Stimulated activated CD8-positive, alpha-beta memory T cell treated with anti-CD3 and anti-CD28 coated beads, Interleukin-15, amount 100 ng/mL, for 4 hours (primary cell): ENCODE measurements at places on chromosomes 5 and 9.
A peak's percentile ranks its signal among the peaks of the same experiment; 100 is the strongest.

GRCh38 chr5:88118179-88118578 lies 150.5 kb downstream of the TMEM161B start:
- no peak for DNase-seq

- DNase-seq, result no peak
Measured at GRCh38 chr9:129283291-129283691, 105.2 kb upstream of the IER5L start.

- no peak for DNase-seq
Measured at GRCh38 chr5:33379757-33380156, 61.0 kb upstream of the TARS1 start.

GRCh38 chr9:4305065-4305985 lies 5.5 kb upstream of the GLIS3 start:
- no peak for DNase-seq

- DNase-seq, result no peak
Measured at GRCh38 chr5:180844432-180844831, 16.6 kb downstream of the ZFP62 start.

GRCh38 chr9:82923092-82923911 lies 139.6 kb downstream of the RASEF start:
- no peak for DNase-seq

- DNase-seq, result no peak
Measured at GRCh38 chr5:160390787-160391696, 8.8 kb downstream of the FAM200C start.

DNA sequence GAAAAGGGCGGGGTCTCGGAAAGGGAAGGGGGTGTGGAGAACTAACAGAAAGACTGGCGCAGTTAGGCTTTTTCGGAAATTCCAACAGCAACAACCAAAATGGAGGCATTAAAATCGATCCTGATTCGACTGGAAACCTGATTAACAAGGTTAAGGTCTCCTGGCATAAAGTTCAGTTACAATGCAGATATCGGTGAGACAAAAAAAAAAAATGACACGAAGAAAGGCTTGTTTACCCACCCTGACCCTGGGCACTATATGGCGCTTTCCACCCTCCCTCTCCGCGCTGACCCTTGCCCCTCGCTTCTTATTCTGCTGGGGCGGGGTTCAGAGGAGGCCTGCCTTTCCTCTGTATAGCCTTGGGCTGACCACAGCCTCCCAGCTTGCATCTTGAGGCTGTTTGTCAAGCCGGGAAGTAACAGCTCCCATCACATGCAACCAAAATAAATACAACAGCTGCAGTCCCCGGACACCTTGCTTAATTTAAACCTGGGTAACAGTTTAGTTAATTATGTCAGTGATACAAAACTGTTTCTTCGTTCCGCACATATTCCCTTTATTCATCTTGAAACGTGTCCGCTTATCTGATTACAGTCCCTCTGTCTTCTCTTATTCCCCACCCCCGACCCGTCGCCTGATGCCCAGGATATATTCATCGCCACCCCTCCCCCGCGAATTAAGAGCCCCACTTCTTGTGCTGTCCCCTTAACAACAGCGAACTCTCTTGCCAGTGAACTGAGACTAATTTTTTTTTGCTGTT lies 795 bp upstream of the PJA2 start:
- DNase-seq, result peak; percentile 10

- DNase-seq, result no peak
Measured at GRCh38 chr5:136143312-136143711, 10.7 kb downstream of the SMAD5 start.

DNA sequence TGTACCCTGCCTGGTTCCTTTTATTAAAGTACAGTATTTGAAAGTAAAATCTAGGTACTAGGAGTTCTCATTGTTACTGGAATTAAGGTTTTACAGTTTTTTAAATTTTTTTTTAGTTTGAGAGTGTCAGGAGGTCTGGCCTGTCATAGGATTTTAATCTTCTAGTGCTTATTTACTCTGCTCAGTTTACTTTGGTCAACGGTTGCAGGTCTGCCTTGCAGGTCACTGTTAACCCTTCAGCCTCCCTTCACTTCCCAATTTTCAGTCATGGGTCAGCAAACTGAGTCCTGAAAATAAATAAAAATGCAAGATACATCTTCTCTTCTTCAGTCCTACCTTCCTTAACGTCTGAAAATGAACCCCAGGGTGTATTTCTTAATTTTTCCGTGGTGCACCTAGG lies 18.8 kb upstream of the PTBP3 start:
- DNase-seq, result no peak

GRCh38 chr5:115333164-115333563 lies 36.7 kb upstream of the CCDC112 start:
- no peak for DNase-seq

DNA sequence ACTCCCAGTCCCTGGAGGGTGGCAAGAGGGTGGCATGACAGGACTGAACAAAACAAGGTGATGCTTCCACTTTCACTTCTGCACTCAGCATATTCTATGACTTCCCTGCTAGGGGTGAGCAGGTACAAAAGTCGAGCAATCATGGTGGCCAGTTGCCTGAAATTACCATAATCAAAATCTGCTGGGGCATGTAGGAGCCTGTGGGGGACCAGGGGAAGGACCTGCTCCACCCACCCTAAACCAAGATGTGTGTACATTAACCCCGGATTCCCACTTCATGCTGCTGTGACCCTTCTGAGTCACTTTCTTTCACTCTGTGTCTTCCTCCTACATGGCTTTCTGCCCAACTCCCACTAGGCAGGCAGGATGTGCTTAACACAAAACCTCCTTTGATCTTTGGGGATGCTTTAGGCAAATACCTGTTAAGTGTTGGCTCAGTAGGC lies 73.3 kb upstream of the PHF24 start:
- no peak for DNase-seq

- no peak for DNase-seq
Measured at GRCh38 chr5:150605546-150605945, 34.9 kb upstream of the SYNPO start.

- DNase-seq, result no peak
Measured at GRCh38 chr9:113246928-113247327, 25.6 kb downstream of the SLC31A1 start.

GRCh38 chr5:143101121-143101520 lies 302.4 kb downstream of the NR3C1 start:
- DNase-seq, result no peak

- no peak for DNase-seq
Measured at GRCh38 chr5:74945561-74946165, 79.5 kb upstream of the FAM169A start.

DNA sequence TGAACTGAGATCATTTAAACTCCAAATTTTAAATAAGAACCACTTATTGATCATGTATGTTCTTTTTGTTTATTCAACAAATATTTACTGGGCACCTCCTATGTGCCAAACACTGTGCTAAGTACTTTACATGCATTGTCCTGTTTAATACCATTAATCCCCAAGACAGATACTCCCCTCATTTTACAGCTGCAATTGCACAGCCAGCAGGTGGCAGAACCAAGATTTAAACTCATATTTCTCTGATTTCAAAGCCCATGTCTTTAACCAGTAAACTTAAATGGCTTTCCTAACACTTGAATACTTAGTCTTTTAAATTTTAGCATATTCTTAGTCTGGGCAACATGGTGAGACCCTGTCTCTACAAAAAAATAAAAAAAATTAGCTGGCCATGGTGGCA lies 43.4 kb upstream of the KIAA1958 start:
- DNase-seq, result no peak

DNA sequence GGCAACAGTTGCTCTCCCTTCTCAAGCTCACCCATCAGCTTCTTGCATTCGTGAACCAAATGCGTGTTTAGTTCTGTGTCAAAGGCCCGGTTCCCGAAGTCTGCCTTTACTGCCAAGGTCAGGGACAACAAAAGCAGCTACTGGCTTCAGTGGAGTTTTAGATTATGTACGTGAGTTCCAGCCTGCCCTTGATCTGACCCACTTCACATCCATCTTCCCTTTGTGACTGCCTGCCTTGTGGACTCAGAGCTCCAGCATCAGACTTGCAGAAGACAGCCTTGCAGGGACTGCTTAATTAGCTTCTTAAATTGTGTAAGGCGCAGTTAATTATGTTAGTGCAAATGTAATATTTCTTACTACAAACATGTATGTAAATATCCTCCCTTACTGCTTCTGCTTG lies 774.7 kb upstream of the EDIL3 start:
- DNase-seq, result no peak

DNA sequence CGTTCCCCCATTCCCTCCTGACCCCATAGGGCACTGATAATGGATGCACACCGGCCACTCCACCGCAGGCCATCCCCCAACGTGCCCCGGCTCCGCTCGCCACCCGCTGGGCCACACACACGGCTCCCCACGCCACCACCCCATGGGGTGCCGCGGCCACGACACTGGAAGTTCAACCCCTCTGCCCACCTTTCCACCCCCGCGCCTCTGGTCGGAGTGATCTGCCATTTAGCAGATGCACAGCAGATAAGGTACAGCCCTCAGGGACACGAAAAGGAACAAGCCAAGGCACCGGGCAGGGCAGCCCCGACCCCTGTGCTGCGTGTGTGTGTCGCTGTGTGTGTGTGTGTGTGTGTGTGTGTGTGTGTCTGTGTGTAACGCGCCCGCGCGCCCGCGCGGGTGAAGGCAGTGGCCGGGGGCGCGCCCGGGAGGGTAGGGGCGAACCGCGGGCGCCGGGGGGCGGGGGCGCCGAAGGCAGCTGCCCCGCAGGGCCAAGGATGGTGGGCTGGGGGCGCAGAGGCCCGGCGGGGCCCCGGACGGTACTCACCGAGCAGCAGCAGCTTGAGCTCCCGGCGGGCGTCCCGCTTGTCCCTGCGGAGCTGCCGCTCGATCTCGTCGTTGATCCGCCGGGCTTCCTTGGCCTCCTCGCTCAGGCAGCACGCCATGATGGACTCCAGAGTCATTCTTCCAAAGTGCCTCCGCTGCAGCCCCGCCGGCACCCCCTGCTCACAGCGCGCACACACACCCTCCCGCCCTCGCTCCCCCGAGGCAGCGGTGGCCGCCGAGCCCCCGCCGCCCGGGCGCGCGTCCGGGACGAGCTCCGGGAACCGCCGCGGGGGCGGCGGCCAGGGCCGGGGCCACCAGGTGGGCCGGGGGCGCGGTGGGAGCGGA lies 813 bp downstream of the GNAQ start:
- DNase-seq, result peak; percentile 28

DNA sequence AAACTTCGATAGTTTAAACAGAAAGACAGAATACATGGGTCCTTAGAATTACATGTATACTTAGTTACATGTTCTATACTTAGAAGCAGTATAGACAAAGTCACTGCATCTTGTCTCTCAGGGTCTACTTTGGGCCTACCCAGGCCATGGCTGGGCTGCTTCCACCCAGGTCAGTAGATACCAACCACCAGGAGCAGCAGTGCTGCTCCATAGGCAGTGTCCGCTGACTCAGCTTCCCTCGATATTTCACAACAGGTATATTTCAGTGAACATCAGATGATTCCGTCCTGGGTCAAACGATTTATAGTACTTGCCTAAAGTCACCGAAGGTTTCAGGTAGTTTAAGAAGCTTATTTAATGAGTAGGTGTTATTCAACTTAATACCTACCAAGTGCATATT lies 18.0 kb downstream of the IARS1 start:
- no peak for DNase-seq

DNA sequence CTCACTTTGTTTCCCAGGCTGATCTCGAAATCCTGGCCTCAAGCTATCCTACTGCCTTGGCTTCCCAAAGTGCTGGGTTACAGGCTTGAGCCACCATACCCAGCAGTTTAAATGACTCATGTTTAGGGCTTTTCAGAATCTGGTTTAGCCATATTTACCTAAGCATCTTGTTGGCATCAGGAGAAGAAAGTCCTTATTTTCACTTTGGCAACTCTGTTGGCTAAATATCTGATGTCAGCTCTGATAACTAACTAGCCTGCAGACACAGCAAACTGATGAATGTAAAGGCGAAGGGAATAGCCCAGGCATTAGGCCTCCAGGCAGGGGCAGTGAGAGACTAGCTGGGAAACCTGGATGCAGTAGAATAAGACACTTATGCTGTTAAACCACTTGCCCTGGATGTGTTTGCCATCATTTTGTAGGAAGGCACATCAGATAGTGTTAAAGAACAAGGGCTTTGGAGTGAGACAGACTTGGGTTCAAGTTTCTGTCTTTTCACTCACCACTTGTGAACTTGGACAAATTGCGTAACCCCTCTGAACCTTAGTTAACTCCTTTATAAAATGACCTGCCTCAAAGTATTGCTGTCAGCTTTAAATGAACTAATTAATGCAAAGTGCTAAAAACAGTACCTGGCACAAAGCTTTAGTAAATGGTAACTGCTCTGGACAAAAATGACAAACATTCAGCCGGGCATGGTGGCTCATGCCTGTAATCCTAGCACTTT lies 34.7 kb upstream of the GARNL3 start:
- DNase-seq, result no peak

- no peak for DNase-seq
Measured at GRCh38 chr9:69250681-69251080, 74.3 kb upstream of the ENTREP1 start.

GRCh38 chr9:89576404-89576839 lies 28.4 kb upstream of the GADD45G start:
- no peak for DNase-seq

- DNase-seq, result no peak
Measured at GRCh38 chr9:123975871-123976270, 35.7 kb upstream of the LHX2 start.

- DNase-seq, result no peak
Measured at GRCh38 chr5:173534031-173534430, 82.4 kb downstream of the BOD1 start.

- no peak for DNase-seq
Measured at GRCh38 chr9:99824378-99825171, 2.9 kb downstream of the NR4A3 start.

DNA sequence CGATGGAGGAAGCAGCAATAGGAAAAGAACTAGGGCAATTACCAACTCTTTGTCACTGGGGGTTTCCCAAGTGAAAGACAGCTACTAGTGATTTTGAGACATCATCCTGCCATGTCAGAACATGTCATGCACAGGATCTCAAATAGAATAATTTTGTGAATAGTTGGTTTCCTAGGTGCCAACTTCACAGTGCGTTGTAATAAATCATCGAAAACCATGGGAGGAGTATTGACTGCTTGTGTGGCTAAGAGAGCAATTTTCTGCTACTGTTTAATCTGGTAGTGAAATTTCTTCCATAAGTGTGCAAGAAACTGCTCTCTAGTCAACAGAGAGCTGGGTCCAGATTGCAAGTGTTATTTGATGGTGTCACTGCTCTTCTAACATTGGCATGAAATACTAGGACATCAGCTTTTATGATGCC lies 168.6 kb downstream of the NNT start:
- no peak for DNase-seq

- no peak for DNase-seq
Measured at GRCh38 chr9:14278291-14278721, 35.6 kb downstream of the NFIB start.

- DNase-seq, result no peak
Measured at GRCh38 chr5:86354664-86355063, 263.1 kb upstream of the COX7C start.

DNA sequence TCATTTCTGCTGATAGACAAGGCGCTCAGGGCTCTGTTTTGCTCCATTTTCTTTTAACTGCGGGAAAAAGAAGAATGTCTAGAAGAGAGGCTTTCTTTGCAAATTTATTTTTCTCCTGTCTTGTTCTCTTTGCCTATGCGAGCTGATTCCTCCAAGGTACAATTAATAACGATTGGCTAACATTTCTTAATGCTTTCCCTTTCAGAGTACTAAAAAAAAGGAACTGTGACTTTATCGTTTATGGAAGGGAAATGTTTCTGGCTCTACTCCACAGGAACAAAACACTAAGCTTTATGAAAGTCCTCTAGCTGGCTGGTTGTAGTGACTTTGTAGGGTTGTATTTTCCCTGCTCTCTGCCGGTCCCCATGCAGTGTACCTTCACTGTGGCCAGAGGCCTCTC lies 11.7 kb downstream of the NSG2 start:
- no peak for DNase-seq
